ENCODE measurements at places on chromosomes 16 and 17.

- no peaks in the 10 kb centered on the region for H3K4me1 ChIP-seq
- no peaks in the 10 kb centered on the region for H3K27me3 ChIP-seq
- no peak overlapping the region for H3K4me3 ChIP-seq
Observed at GRCh38 chr17:77645072-77646045, 313.1 kb upstream of the TNRC6C start.

DNA sequence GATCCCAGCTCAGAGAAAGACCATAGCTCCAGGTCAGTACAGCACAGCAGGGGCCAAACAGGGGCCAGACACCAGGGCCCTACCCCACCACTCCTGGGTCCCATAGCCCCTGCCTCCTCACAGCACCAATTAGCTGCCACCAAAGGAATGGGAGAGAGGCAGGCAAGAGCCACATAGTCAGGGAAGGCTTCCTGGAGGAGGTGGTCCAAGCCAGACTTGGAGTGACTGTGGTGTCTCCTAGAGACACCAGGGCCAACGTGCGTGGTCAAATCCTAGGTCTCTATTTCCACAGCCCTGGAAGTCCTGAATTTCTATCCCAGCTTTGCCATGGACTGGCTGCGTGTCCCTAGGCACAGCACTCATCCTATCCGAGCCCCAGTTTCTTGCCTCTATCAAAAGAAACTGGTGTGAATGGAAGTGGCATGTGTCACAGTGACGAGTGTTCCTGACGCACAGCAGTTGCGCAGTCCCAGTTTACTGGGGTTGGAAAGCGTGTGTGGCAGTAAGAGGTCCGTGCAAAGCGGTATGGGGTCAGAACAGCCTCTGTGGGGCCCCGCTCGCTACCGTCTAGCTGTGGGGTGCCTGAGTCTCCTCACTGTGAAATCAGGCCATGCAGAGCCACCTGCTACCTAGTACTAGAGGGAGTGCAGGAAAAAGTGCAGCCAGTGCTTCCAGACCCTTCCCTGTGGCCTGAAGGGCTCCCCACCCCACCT lies 23.5 kb downstream of the KCNJ12 start:
- no peaks in the 10 kb centered on the region for H3K36me3 ChIP-seq
- no peak for DNase-seq
- no peaks in the 10 kb centered on the region for H3K27me3 ChIP-seq
- H3K4me3 ChIP-seq, result no peak overlapping the region
- no peak overlapping the region for H3K27ac ChIP-seq
- H3K4me1 ChIP-seq, result no peaks in the 10 kb centered on the region

GRCh38 chr17:42780851-42781638 lies 635 bp downstream of the WNK4 start:
- no peaks in the 10 kb centered on the region for H3K27me3 ChIP-seq
- H3K4me3 ChIP-seq, result peak overlapping the region; percentile 21
- peaks cover 4% of the 10 kb centered on the region for H3K4me1 ChIP-seq
- no peaks in the 10 kb centered on the region for H3K36me3 ChIP-seq
- H3K27ac ChIP-seq, result no peak overlapping the region
- peak; percentile 42 for DNase-seq

GRCh38 chr17:50027881-50028735 lies 27.8 kb upstream of the ITGA3 start:
- peaks cover 8% of the 10 kb centered on the region for H3K4me1 ChIP-seq
- H3K36me3 ChIP-seq, result no peaks in the 10 kb centered on the region
- DNase-seq, result no peak

GRCh38 chr17:79803997-79804855 lies 7.3 kb upstream of the CBX8 start:
- H3K27me3 ChIP-seq, result peaks cover 35% of the 10 kb centered on the region
- no peak for DNase-seq
- no peaks in the 10 kb centered on the region for H3K4me1 ChIP-seq
- no peak overlapping the region for H3K4me3 ChIP-seq
- H3K27ac ChIP-seq, result no peak overlapping the region
- H3K36me3 ChIP-seq, result no peaks in the 10 kb centered on the region

GRCh38 chr16:84392031-84392360 lies 23.7 kb downstream of the ATP2C2 start:
- H3K27me3 ChIP-seq, result no peaks in the 10 kb centered on the region
- no peak overlapping the region for H3K4me3 ChIP-seq
- H3K4me1 ChIP-seq, result peaks cover 1% of the 10 kb centered on the region
- no peaks in the 10 kb centered on the region for H3K36me3 ChIP-seq

DNA sequence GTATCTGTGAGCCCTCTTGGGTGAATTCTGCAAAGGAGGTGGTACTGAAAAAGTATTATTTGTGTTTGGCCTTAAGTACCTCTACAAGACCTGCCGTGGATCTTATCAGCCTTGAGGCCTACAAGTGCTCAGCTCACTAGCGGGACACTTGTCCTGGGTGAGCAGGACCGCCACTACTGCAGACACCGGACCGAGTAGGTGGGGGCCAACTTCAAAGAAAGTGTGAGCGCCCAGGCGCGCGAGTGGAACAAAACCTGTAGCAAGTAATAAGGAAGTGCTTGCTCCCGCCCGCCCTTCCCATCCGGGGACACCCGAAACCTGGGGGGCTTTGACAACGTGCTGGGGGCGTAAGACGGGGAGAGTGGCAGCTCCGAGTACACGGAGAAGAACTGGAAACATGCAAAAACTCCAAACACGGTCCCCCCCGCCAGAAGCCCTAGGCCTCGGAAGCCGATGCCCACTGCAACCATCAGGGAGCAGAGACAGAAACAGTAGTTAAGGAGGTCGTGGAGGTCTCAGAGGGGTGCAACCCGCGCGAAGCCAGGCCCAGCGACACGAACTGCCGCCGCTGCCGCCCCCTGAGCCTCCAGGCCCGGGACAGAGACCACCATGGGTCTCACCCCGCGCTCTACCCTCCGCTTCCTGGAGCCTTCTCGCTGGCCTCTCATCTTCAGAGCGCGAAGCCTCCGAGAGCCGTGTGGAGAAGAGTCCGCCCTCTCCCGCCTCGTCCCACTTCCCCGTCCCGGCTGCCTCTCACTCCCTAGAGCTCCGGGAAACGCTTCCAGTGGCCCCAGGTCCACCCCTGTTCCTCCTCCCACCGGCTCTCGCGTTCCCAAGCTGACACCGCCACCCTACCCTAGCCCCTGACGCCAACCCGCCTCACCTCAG lies 537 bp downstream of the CNOT1 start:
- peak overlapping the region; percentile 91 for H3K27ac ChIP-seq
- H3K27me3 ChIP-seq, result no peaks in the 10 kb centered on the region
- no peaks in the 10 kb centered on the region for H3K36me3 ChIP-seq

- no peaks in the 10 kb centered on the region for H3K36me3 ChIP-seq
- no peaks in the 10 kb centered on the region for H3K27me3 ChIP-seq
- no peak overlapping the region for H3K27ac ChIP-seq
- no peak overlapping the region for H3K4me3 ChIP-seq
Observed at GRCh38 chr16:125011-125410, 13.5 kb downstream of the NPRL3 start.

GRCh38 chr17:68863091-68863652 lies 92.0 kb downstream of the ABCA8 start:
- no peaks in the 10 kb centered on the region for H3K4me1 ChIP-seq
- no peak overlapping the region for H3K27ac ChIP-seq
- no peak overlapping the region for H3K4me3 ChIP-seq
- no peaks in the 10 kb centered on the region for H3K27me3 ChIP-seq
- no peak for DNase-seq

GRCh38 chr17:64573214-64573613 lies 66.4 kb downstream of the CEP95 start:
- peaks cover 6% of the 10 kb centered on the region for H3K4me1 ChIP-seq
- H3K27me3 ChIP-seq, result no peaks in the 10 kb centered on the region

- no peak for DNase-seq
- no peaks in the 10 kb centered on the region for H3K27me3 ChIP-seq
- no peaks in the 10 kb centered on the region for H3K4me1 ChIP-seq
- no peaks in the 10 kb centered on the region for H3K36me3 ChIP-seq
Observed at GRCh38 chr17:32794533-32795246, 82.2 kb downstream of the MYO1D start.

GRCh38 chr16:50774960-50775359 lies 33.1 kb downstream of the CYLD start:
- H3K4me1 ChIP-seq, result no peaks in the 10 kb centered on the region
- H3K4me3 ChIP-seq, result no peak overlapping the region
- H3K27me3 ChIP-seq, result no peaks in the 10 kb centered on the region
- no peak overlapping the region for H3K27ac ChIP-seq
- no peaks in the 10 kb centered on the region for H3K36me3 ChIP-seq

DNA sequence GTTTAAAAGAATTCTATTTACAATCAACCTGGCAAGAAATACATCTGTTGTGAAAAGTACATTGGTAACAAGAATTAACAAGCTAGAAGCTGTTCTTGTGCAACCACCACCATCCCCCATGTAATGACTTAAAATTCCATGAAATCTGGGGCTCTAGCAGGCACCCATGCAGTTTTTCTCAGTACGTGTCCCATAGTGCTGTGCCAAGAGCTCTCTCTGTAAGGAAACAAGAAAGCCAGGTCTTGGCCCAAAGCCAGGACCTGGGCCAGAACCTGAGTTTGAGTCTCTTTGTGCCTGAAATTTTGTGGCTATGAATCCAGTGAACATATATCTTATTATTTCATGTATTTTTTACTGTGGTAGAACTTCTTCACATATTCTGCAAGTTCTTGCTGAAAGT lies 46.6 kb downstream of the NUP93 start:
- no peak overlapping the region for H3K4me3 ChIP-seq
- no peaks in the 10 kb centered on the region for H3K27me3 ChIP-seq
- H3K27ac ChIP-seq, result no peak overlapping the region
- no peaks in the 10 kb centered on the region for H3K36me3 ChIP-seq
- peak; percentile 56 for DNase-seq

- no peak for DNase-seq
- H3K27me3 ChIP-seq, result no peaks in the 10 kb centered on the region
- no peaks in the 10 kb centered on the region for H3K4me1 ChIP-seq
- no peaks in the 10 kb centered on the region for H3K36me3 ChIP-seq
Observed at GRCh38 chr17:13734880-13735279, 133.2 kb upstream of the HS3ST3A1 start.

GRCh38 chr17:68957944-68958343 lies 2.8 kb upstream of the ABCA8 start:
- no peaks in the 10 kb centered on the region for H3K27me3 ChIP-seq
- H3K4me1 ChIP-seq, result peaks cover 2% of the 10 kb centered on the region
- DNase-seq, result no peak
- no peak overlapping the region for H3K4me3 ChIP-seq
- no peaks in the 10 kb centered on the region for H3K36me3 ChIP-seq
- H3K27ac ChIP-seq, result no peak overlapping the region

GRCh38 chr17:12316021-12316420 lies 295.3 kb downstream of the MAP2K4 start:
- no peak for DNase-seq
- H3K36me3 ChIP-seq, result no peaks in the 10 kb centered on the region
- no peak overlapping the region for H3K4me3 ChIP-seq
- peaks cover 8% of the 10 kb centered on the region for H3K4me1 ChIP-seq
- H3K27ac ChIP-seq, result no peak overlapping the region

GRCh38 chr16:30149250-30149930 lies 26.4 kb upstream of the MAPK3 start:
- H3K36me3 ChIP-seq, result no peaks in the 10 kb centered on the region
- H3K4me3 ChIP-seq, result no peak overlapping the region
- no peaks in the 10 kb centered on the region for H3K27me3 ChIP-seq
- H3K4me1 ChIP-seq, result no peaks in the 10 kb centered on the region
- no peak overlapping the region for H3K27ac ChIP-seq
- no peak for DNase-seq

- H3K27ac ChIP-seq, result no peak overlapping the region
- no peaks in the 10 kb centered on the region for H3K27me3 ChIP-seq
- no peaks in the 10 kb centered on the region for H3K36me3 ChIP-seq
- H3K4me3 ChIP-seq, result no peak overlapping the region
- DNase-seq, result no peak
- no peaks in the 10 kb centered on the region for H3K4me1 ChIP-seq
Observed at GRCh38 chr17:56087199-56087598, 66.1 kb upstream of the ANKFN1 start.

DNA sequence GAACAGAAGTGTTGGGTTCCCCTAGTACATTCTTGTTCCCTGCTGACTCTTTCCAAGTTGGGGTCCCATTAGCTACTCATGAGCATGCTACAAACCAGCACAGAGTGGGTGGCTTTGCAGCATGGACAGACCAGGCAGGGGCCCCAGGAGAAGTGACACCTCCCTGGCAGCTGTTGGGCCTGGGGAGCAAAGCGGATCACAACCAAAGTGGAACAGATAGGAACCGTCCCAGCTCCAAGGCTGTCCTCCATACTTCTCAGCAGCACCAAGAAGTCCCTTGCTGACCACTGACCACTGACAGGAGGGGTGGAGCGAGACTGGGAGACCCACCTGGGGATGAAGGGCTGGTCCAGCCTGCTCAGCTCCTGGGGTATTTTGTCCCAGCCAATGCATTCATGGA lies 12.4 kb upstream of the GFAP start:
- no peak overlapping the region for H3K4me3 ChIP-seq
- DNase-seq, result no peak
- H3K4me1 ChIP-seq, result no peaks in the 10 kb centered on the region

- no peaks in the 10 kb centered on the region for H3K4me1 ChIP-seq
- no peak for DNase-seq
- no peaks in the 10 kb centered on the region for H3K36me3 ChIP-seq
- H3K27ac ChIP-seq, result no peak overlapping the region
- H3K4me3 ChIP-seq, result no peak overlapping the region
Observed at GRCh38 chr17:65385726-65386125, 175.7 kb downstream of the AXIN2 start.

DNA sequence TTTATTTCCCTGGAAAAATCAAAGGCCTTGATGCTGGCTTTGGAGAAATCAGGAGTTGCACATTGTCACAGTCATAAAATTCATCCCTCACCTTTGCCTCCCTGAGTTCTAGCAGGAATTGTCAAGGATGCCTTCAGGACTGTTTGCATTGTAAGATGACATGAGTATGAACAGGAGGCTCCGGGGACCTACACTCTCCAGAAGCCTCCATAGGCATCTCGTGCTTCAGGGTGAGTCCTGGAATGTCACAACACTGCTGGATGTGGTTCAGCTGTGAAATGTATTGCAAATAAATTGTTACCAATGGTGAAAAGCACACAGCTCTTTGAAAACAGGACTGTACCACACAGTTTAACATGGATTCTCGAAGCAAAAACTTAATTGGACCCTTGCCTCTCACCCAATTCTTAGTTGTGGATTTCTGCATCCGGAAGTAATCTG lies 535.4 kb upstream of the C16orf82 start:
- DNase-seq, result no peak
- no peak overlapping the region for H3K4me3 ChIP-seq
- no peaks in the 10 kb centered on the region for H3K27me3 ChIP-seq
- no peaks in the 10 kb centered on the region for H3K36me3 ChIP-seq

- H3K4me3 ChIP-seq, result no peak overlapping the region
- no peaks in the 10 kb centered on the region for H3K36me3 ChIP-seq
- peaks cover 8% of the 10 kb centered on the region for H3K4me1 ChIP-seq
Observed at GRCh38 chr16:19857593-19858339, 26.9 kb downstream of the GPRC5B start.

All from ovary (tissue), 10 donors.